ENCODE measurements at places on chromosomes 7 and 10.
A peak's percentile ranks its signal among the peaks of the same experiment; 100 is the strongest.

DNA sequence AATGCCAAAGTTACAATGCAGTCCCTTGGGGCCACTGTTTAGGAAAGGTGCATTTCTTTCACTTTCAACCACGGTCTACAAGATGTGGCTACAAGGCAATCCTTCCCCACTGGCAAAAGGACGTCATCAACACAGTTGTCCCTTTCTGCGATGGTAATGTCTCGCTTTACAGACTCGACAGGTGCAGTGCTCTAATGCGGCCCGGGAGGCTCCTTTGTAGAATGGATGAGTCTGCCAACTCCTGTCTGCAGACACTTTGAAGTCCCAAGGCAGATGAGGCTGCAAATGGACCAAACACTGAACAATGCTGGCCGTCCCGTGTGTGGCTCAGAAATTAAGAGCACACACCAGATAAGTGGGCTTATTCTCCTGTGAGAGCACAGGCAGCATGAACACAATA lies 133.7 kb downstream of the PIP4K2A start:
- ATAC-seq: no peak

DNA sequence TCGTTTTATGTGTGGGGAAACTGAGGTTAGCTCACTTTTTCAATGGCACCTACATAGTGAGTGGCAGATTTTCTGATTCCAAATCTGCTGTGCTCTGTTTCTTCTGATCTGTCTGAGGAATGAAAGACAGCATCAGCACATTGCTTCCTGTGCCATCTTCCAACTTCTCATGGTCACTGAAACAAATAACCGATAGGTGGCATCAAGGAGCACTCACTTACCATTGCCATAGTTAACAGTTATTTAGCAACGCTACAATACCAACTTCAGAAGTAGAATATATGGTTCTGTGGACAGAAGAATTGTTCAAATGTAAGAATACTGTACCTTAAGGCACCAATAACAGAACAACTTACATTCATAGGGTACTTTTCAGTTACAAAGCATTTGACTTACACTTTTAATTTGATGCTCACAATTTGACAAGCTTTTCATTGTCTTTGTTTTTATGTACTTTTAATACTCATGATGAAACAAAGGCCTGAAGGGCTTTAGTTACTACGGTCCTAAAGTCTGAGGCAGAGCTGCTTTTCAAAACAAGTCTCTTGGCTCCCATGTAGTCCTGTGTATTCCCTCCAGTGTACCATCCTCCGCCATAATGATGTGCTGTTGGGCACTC lies 228.9 kb upstream of the TCF7L2 start:
- ATAC-seq: no peak

DNA sequence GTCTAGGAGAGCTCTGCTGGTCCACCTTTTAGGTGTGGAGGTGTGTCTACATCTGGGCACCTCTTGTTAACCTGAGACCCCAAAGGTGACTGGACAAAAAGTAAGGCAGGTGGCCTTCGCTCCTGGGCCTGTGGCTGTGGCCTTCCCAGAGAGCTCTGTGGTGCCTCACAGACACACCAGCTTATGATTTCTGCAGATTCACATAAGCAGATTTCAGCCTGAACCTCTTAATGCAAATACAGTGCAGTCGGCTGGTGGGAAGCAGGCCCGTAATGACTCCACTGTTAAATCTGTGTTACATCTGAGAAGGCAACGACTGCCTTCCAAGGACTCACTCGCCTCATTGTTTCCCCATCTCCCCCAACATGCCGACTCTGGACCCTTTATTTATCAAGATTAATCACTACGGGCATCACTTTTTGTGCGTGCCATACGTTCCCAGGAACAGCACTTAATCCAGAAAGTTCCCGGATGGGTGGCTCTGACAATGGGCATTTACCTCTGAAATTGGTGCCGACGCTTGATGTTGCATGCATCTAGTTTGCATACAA lies 119.8 kb downstream of the EBF3 start:
- ATAC-seq: no peak

DNA sequence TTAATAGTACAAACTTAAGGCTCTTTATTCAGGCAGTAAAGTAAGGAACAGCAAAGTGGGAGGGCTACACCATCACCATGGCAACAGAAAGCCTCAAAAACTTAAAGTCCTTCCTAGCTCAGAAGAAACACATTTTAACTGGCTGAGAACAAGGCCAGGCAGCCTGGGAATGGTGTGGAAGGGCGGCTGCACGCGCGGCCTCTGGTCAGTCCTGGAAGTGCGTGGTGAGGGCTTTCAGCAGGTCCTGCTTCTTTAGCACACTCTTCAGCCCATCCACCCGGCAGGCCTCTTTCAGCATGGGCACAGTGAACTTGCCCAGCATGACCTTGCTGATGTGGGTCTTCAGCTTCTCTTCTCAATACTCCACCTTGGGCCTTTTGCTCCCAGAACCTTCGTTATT lies 133.0 kb downstream of the CYP26A1 start:
- 0 out of 3 replicates have a peak, but pooled peaks have one; percentile 25 for ATAC-seq

GRCh38 chr10:124298891-124299290 lies 119.8 kb downstream of the OAT start:
- ATAC-seq: no peak

DNA sequence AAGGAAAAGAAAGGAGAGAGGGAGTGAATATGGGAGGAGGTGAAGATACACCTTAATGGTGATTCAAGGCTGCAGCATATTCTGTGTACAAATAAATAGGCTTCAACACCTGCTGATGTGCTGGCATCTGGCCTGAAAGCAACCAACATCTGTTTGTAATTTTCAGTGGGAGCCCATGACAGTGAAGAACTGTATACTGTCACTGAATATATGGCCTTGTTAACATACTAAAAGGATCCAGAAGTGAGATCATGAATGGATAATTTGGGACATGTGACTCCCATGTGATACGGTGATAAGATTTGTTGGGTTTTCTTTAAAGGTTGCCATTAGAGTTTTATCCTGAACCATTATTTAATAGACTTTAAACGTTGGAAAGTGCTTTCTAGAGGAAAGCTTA lies 459.3 kb downstream of the CNTNAP2 start:
- no peak for ATAC-seq

DNA sequence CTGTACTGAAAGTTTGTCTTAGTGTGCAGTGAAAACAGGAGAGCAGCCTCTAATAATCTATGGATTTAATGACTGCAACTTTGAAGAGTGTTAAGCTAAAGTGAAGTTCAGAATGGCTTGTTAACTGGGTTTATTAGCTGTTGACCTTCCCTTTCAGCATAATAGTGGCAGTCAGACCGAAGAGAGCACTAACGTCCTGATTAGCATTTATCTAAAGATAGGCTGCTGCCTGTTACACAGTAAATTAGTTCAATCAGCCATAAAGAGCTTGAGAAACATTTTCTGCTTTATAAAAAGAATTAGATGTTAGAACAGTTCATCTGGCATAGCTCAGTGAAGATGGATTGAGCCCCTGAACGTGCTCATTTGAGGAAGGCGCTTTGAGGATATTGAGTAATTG lies 433.0 kb downstream of the AUTS2 start:
- no peak for ATAC-seq

GRCh38 chr7:36925207-36925606 lies 200.9 kb upstream of the AOAH start:
- ATAC-seq: no peak

DNA sequence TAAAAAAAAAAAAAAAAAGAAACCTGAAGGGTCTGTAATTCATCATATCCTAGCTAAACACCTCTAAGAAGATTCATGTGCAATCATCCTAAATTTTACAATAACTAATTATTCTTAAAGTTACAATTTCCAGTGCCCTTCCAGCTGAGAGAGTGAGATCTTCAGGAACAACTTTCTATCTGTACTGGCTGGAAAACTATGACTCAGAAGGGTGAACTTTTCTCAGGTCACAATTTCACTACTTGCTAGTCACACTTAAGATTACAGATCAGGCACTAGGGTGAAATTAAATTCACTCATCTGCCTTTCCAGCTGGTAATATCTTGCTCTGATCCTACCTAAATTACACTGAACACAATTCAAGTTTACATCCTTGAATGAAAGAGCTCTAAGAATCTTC lies 158.8 kb downstream of the ANK3 start:
- ATAC-seq: peak; percentile 61

DNA sequence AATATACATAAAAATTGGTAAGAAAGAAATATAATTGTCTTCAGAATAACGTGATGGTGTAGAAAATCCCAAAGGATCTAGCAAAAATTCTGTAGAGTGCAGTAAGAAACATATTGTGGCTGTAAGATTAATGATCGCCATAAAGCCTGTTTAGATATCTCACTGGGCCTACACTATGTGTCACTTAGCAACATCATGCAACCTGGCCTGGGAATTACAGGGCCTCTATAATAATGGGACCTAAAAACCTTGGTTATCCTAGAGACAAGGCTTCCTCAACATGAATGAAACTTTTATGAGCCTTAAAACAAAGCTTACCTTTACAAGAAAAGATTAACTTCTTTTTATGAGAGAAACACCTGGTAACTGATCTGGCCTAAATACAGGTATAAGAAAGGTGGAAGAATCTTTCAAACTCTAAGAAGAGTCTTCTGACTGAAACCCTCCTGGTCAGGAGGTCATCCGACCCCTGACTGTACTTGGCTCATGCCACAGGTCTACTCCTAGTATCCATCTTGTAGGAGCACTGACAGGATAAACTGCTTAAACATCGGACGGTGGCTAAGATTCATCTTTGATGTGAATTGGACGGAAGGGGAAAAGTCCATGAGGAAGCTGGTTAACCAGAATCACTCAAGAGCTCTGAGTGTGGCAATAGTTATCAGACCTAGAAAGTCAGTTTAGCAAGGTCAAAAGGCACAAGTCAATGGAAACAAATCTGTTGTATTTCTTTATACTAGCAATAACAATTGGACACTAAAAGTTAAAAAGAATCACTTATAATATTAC lies 1155.1 kb upstream of the SORCS1 start:
- no peak for ATAC-seq

- ATAC-seq: no peak
Observed at GRCh38 chr10:60138842-60139241, 232.5 kb upstream of the CCDC6 start.

DNA sequence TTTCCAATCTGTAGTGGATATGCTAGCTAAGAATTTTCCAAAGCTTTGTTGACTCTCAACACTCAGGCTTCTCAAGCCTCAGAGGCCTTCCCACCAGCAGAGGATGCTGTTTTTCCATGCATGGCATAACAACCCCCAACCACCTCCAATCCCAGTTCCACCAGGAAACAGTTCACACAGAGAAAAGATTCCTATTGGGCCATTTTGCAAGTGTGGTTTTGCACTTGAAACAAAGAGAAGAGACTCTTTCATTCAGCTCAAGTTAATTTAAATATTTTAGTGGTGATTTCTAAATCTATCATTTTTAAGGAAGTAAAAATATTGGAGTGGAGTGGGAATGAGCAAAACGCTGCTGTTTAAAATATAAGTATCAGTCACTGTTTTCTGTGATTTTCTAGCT lies 105.6 kb upstream of the COL1A2 start:
- peak; percentile 100 for ATAC-seq

DNA sequence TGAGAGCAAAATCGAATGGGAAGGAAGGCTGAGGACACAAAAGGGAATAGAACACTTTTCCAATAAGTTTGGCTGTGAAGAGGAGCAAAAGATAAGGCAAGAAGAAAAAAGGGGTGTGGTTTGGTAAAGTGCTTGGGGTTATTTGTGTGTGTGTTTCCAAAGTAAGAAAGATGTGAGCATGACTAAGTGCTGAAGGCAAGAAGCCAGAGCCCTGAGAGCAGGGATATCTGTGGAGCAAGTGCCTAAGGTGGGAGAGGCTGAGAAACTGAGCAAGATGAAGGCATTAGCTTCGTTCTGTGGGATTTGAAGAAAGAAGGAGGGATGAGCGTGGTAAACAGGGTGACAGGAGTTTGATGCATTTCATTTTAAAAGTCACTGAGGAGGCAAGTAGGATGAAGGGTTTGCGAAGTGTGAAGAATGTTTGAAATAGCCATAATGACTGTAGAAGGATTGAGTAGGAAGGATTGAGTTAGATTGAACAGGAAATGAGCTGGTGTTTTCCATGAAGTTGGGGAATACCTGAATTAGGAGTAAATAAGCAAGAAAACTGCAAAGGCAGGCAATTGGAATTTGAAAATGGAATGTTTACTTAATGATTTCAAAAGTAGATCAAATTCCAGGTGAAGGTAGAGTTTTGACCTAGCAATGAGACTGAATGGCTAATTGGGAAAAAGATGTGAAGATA lies 19.9 kb upstream of the SP4 start:
- no peak for ATAC-seq

DNA sequence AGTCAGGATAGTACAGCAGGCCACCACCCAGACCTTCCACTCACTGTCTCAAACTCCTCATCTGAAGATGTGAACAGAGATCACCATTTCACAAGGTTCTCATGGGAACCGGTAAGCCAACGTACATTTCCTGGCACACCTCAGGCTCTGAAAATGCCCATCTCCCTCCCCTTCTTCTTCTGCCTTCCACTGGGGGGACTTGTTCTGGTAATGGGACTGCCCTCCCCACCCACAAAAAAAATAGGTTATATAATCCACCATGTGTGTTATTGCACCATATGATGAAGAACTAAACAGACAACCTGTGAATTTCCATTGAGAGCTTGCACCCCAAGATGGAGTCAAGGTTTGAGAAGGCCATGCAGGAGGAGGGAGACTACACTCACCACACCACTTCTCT lies 42.1 kb upstream of the IKZF1 start:
- ATAC-seq: no peak

DNA sequence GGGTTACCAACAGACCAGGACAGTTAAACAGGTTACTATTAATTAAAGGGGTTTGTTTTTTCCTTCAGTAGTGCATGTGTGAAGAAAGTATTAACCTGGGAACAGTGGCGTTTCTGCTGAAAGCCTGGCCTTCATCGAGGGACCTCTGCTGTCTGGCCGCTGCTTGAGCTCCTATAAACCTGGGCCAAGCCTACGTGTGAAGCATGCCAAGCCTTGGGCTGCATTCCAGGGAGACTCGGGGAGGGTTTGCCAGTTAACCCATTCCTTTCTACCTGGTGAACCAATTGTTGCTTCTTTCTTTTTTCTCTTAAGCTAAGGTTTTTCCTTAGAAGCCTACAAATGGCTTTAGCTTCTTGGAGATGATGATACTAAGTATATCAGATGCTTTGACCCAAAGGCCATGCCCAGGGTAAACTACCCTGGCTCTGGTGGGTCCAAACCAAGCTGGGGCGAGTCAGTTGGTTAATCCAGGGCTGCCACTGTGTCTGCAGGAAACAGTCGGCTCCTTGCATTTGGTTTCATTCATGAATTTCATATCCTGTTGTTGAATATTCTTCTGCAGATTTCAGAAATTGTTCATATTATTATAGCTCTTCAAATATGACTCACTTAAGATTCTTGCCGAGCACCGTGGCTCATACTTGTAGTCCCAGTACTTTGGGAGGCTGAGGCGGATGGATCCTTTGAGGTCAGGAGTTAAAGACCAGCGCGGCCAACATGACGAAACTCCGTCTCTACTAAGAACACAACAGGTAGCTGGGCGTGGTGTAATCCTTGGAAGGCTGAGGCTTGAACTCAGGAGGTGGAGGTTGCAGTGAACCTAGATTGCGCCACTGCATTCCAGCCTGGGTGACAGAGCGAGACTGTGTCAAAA lies 23.8 kb downstream of the PFKP start:
- peak; percentile 46 for ATAC-seq

GRCh38 chr10:31071232-31072005 lies 39.8 kb upstream of the ZNF438 start:
- ATAC-seq: no peak

Data from SK-N-SH treated with all-trans-retinoic acid at 6 μM for 48 hours (cell line).